Activated CD8-positive, alpha-beta memory T cell treated with anti-CD3 and anti-CD28 coated beads for 4 hours (primary cell): ENCODE measurements at places on chromosomes 5 and 9.

DNA sequence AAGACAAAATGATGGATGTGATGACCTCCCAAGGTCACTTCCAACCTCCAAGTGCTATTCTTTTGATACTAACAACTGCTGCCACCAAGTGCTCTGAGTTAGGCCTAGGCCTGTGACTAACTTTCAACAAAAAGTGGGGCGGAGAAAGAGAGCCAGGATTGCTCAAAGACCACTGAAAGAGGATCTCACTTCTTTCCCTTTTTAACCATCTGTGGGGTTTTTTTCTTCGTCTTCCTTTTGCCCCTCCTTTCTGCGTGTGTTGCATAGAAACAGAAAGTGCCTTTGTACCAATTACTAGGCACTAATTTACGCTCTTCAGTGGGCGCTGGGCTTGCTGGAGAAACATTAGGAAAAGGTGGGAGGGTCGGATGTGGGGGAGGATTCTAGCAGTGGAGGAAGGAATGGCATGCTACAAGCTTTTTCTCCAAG, 8.0 kb downstream of the KLF9 start:
- no peak for DNase-seq

GRCh38 chr9:22030101-22030598, 21.0 kb upstream of the CDKN2B start:
- DNase-seq = no peak

- no peak for DNase-seq
These were observed 477.4 kb upstream of the ADAMTS16 start for GRCh38 chr5:4662756-4663155.

DNA sequence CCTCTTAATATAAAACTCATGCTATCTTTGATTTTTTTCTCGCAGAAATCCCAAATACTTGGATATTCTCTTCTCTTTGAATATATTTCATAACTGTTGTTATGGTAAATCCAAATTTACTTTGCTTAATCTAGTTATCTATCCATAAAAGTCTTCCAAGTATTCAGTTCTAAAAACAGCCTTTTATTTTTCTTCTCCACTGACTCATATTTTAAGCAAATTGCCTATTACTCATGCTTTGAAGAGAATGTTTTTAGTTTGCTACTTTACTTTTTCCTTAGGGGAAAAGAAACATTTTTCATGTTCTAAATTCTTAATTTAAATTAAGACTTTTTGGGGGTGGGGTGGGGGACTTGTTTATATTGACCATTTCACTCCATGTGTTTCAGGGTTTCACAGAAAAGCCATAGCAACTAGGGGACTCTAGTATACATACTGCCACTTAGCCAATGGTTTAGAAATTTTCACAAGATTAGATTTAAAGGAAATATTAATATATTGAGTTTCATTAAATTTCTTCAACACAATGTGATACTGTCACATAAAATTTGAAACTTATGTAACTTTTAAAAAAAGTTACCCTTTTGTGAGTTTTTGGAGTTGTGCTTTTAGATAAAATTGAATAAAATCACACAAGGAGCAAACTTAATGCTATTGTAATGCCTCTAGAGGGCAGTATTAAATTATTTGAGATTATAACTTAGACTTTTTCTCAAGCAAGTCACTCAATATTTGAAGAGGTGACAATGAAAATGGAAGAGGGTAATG, 545.8 kb upstream of the ARRDC3 start:
- no peak for DNase-seq

GRCh38 chr5:67400752-67401151, 204.2 kb upstream of the CD180 start:
- no peak for DNase-seq

DNA sequence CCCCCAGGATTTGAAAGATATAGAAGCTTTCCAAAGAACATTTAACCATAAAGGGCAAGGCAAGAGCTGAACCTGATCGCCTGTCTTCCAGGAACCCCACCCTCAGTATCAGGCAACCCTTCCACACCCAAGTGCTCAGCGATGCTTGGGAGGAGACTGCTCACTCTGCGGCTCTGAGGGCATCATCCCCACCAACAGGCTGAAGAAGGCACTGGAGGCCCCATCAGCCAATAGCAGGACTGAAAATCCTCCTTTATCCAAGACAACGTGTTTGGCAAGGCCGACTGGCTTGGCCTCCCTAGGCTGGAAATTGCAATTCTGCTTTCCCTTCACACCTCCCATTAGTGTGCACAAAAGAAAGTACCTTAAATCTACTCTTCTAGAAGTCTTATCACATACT, 1.4 kb upstream of the PPP2CA start:
- DNase-seq = no peak

DNA sequence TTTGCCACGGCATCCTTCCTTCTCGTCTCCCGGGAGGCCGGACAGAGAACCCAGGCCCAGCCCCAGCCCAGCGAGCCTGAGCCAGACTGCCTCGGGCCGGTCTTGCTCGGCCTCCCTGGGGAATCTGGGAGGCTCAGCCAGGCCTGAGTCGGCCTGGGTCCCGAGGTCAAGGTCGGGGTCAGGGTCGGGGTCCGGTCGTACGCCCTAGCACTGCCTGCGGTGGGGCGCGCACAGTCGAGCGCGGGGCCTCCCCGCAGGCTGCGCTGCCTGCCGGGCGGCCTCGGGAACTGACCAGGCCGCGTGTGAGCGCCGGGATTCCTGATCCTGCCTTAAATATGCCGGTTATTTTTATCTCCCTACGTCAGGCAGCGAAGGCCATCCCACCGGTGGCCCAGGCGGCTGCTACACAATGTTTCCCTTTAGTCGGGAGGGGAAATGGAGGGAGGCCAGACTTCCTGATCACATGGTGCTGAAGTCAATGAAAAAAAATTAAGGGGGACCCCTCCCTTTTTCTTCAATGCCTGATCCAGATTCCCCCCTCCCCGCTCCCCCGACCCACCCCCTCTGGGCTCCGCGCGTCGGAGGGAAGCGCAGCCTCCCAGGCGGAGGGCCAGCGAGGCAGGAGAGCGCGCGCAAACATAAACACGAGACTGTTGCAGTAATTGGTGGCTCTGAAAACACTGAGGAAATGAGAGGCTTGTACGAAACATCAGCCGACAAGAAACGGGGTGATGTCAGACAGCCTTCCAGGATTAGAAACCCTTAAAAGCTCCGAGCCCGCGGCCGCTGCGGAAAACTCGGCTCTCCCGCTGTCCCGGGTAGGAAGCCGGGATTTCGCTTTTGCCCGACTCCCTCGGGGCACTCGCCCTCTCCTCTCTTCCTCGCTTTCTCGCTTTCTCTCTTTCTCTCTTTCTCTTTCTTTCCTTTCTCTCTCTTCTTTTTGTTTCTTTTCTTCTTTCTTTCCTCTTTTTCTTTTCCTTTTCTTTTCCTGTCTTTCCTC, 148.2 kb upstream of the KLF4 start:
- no peak for DNase-seq

GRCh38 chr9:119841016-119841415, 471.8 kb upstream of the BRINP1 start:
- DNase-seq = no peak

- no peak for DNase-seq
These were observed 11.2 kb downstream of the LMX1B start for GRCh38 chr9:126624912-126625311.
